Breast epithelium (tissue), 4 donors: ENCODE measurements at places on chromosomes 11 and 22.

- no peak overlapping the region for H3K4me3 ChIP-seq
- H3K36me3 ChIP-seq: no peaks in the 10 kb centered on the region
- H3K27me3 ChIP-seq: no peaks in the 10 kb centered on the region
- H3K4me1 ChIP-seq: no peaks in the 10 kb centered on the region
- H3K27ac ChIP-seq: no peak overlapping the region
- DNase-seq: no peak
These were observed 1219.6 kb downstream of the BRD1 start for GRCh38 chr22:48607901-48608662.

DNA sequence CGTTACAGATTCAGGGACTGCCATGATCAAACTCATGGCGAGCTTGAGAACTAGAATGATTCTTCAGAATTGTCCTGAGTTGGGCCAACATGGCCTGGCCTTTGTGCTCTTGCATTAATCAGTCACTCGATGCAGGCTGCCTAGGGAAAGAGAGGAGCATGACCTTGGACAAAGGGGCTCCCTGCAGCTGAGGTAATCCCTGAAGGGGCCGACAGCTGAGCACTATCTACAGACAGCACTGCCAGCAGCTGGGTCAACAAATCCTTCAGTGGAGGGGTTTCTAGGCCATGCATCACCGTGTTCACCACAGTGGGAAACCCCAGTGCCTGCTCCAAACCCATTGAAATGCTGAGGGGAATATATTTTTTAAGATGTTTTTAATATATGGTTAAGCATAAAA lies 159.5 kb upstream of the POU2AF2 start:
- H3K4me1 ChIP-seq: no peaks in the 10 kb centered on the region
- no peaks in the 10 kb centered on the region for H3K36me3 ChIP-seq
- no peaks in the 10 kb centered on the region for H3K27me3 ChIP-seq
- H3K27ac ChIP-seq: no peak overlapping the region
- H3K4me3 ChIP-seq: no peak overlapping the region

DNA sequence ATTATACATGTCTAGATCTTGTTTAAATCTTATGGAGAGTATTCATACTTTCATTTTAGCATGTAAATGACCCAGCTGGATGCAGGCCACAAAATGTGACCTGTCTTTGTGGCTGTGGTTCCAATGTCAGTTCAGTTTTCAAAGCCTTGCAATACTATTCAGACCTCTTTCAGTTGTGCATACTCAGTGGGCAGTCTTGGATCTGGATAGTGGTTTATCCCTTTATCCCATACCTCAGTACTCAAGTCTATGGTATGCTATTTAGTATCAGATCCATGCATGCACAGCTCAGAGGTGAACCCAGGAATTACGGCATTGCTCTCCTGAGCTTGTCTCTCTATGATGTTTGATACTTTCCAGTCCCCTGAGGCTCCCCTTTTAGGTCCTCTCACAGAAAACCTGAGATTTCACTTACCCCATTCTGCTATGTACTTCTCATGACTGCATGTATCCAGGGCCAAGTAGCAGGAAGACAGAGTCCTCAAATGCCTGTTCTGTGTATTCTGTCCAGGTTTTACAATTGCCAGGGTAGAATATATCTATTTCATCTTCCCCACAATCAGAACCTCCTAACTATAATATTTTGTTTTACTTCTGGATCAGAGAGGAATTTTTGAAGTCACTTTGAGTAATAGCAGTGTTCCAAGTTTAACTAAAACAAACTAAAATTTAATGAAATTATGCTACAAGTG lies 6.9 kb upstream of the P4HA3 start:
- no peaks in the 10 kb centered on the region for H3K36me3 ChIP-seq
- no peak for DNase-seq
- no peaks in the 10 kb centered on the region for H3K4me1 ChIP-seq
- no peak overlapping the region for H3K27ac ChIP-seq

DNA sequence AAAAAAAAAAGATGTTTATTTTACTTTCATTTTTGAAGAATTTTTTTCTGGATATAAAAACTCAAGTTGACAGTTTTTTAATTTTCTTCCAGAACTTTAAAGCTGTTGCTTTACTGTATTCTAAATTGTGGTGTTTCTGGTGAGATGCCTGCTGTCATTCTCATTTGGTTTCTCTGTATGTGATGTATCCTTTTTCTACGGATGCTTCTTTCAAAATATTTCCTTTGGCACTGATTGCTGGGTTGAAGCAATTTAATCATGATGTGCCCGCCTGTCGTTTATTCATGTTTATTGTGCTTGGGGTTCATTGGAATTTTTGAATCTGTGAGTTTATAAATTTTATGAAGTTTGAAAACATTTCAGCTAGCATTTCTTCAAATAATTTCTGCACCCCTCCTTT lies 29.4 kb upstream of the CTSD start:
- no peaks in the 10 kb centered on the region for H3K36me3 ChIP-seq
- H3K27me3 ChIP-seq: no peaks in the 10 kb centered on the region
- no peak for DNase-seq
- no peak overlapping the region for H3K4me3 ChIP-seq
- H3K4me1 ChIP-seq: no peaks in the 10 kb centered on the region

GRCh38 chr11:10892250-10892649 lies 34.4 kb upstream of the ZBED5 start:
- no peak overlapping the region for H3K4me3 ChIP-seq
- no peaks in the 10 kb centered on the region for H3K4me1 ChIP-seq
- no peak for DNase-seq
- no peak overlapping the region for H3K27ac ChIP-seq
- H3K36me3 ChIP-seq: no peaks in the 10 kb centered on the region
- no peaks in the 10 kb centered on the region for H3K27me3 ChIP-seq

GRCh38 chr11:27754035-27755017 lies 54.1 kb upstream of the BDNF start:
- H3K36me3 ChIP-seq: no peaks in the 10 kb centered on the region
- DNase-seq: no peak

DNA sequence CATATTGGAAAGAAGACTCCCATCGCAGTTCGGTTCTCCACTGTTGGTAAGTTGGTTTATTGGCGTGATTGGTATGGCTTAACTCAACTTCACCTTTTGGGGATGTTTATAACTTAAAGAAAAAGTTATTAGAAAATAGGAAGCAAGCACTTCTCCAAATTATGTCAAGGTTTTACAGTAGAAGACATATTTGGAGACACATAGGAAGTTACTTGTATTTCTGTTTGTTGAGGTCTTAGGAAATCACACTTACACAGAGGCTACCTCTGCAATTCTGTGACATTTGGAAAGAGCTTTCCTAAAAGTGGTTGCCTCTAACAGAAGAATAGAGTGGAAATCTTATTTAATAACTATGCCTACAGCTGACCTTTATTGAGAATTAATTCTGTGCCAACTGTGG lies 12.3 kb downstream of the CAT start:
- no peak for DNase-seq
- no peak overlapping the region for H3K4me3 ChIP-seq
- H3K4me1 ChIP-seq: no peaks in the 10 kb centered on the region
- peaks cover 6% of the 10 kb centered on the region for H3K36me3 ChIP-seq
- H3K27me3 ChIP-seq: no peaks in the 10 kb centered on the region
- H3K27ac ChIP-seq: no peak overlapping the region

DNA sequence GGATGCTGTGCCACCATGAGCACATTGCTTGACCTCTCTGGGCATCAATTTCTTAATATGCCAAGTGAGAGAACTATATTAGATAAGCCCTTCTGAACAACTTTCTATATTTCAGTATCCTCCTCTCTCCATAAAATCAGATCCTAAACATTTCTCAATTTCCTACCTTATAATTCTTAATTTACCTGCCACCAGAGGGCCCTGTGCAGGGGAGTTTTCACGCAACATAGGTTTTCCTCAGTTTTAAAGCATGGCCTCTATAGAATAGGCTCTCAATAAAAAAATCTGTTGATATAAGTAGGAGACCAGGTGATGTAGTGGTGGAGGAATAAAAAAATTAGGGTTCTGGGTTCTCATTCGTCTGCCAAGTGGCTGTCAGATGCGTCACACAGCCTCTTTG lies 83.7 kb upstream of the DBX1 start:
- H3K27ac ChIP-seq: no peak overlapping the region
- H3K4me3 ChIP-seq: no peak overlapping the region
- H3K36me3 ChIP-seq: no peaks in the 10 kb centered on the region
- H3K27me3 ChIP-seq: no peaks in the 10 kb centered on the region
- no peaks in the 10 kb centered on the region for H3K4me1 ChIP-seq
- no peak for DNase-seq

DNA sequence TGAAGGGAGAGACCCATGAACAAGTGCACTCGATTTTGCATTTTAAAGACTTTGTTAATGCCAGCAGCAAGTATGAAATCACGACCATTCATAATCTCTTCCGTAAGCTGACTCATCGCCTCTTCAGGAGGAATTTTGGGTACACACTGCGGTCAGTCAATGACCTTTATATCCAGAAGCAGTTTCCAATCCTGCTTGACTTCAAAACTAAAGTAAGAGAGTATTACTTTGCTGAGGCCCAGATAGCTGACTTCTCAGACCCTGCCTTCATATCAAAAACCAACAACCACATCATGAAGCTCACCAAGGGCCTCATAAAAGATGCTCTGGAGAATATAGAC lies 5.9 kb downstream of the SERPIND1 start:
- H3K36me3 ChIP-seq: no peaks in the 10 kb centered on the region
- no peak overlapping the region for H3K27ac ChIP-seq
- H3K27me3 ChIP-seq: no peaks in the 10 kb centered on the region
- H3K4me1 ChIP-seq: no peaks in the 10 kb centered on the region
- H3K4me3 ChIP-seq: no peak overlapping the region
- no peak for DNase-seq

DNA sequence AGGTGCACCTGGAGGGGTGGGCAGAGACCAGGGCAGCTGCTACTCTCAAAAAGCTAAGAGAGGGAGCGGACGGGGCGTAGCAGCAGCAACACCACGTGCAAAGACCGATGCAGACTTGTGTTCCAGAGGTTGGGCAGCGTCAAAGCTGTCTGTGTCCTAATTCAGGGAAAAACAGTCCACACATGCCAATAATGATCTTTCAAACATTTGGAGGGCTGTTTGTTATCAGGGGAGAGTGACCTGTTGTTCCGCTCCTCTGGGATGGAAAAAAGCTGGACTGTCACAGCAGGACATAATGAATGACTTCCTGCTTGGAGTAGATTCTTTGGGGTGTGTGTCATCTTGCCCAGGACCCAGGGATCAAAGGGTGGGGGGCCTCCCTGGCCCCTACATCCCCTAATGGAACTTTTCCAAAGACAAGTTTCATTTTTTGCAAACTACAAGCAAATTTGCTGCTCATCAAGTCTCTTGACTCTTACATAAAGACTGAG lies 6.2 kb upstream of the FBLN1 start:
- H3K4me1 ChIP-seq: no peaks in the 10 kb centered on the region
- H3K27me3 ChIP-seq: no peaks in the 10 kb centered on the region
- H3K4me3 ChIP-seq: no peak overlapping the region
- no peak for DNase-seq
- H3K27ac ChIP-seq: no peak overlapping the region

GRCh38 chr11:41660585-41660984 lies 201.1 kb upstream of the LRRC4C start:
- H3K4me3 ChIP-seq: no peak overlapping the region
- DNase-seq: no peak
- no peaks in the 10 kb centered on the region for H3K36me3 ChIP-seq
- H3K27me3 ChIP-seq: no peaks in the 10 kb centered on the region
- H3K4me1 ChIP-seq: no peaks in the 10 kb centered on the region
- no peak overlapping the region for H3K27ac ChIP-seq

DNA sequence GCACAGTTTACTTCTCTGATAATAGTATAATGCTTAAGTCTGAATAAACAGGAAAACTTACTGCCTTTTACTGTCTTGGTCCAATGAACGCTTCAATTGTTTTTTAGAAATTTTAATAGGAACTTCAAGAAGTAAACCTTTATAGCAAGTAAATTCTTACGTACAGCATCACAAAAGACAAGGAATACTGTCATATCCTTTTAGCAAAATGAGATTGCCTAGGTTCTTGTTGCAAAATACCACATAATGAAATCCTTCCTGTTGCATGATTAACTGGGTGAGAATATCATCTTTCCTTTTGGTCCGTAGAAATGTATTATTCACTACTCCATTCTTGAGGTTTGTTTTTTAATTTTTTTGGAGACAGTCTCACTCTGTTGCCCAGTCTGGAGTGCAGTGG lies 22.3 kb upstream of the HIKESHI start:
- H3K27ac ChIP-seq: no peak overlapping the region
- no peak overlapping the region for H3K4me3 ChIP-seq
- H3K36me3 ChIP-seq: no peaks in the 10 kb centered on the region
- H3K4me1 ChIP-seq: no peaks in the 10 kb centered on the region
- no peaks in the 10 kb centered on the region for H3K27me3 ChIP-seq

DNA sequence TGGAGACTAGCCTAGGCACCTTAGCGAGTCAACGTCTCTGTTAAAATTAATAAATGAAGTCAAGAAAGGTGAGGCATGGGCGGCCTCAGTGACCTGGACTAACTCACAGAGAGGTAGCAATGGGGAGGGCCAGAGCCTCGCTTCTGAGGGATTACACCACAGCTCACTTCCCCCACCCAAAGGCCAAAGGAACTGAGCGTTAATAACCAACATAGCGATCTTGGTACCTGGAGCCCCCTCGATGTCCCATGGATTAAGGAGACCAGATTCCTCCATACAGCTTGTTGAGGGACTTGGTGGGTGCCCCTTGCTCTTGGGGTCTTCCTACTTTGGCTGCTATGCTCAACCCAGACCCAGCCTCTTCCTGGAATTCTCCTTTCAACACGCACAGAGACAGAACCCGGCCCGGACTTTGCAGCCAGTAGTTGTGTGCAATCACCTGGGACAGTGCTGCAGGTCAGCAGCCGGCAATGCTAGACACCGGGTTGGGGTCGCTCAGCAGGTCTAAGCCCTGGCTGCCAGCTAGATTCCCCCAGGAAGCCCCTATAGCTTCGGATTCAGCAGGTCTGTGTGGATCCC lies 70.6 kb downstream of the BCR start:
- H3K27ac ChIP-seq: no peak overlapping the region
- no peaks in the 10 kb centered on the region for H3K27me3 ChIP-seq
- no peak overlapping the region for H3K4me3 ChIP-seq
- DNase-seq: no peak
- no peaks in the 10 kb centered on the region for H3K36me3 ChIP-seq

- H3K4me3 ChIP-seq: no peak overlapping the region
- H3K27ac ChIP-seq: no peak overlapping the region
- H3K4me1 ChIP-seq: no peaks in the 10 kb centered on the region
- no peak for DNase-seq
- H3K27me3 ChIP-seq: no peaks in the 10 kb centered on the region
These were observed 5.0 kb upstream of the PDE3B start for GRCh38 chr11:14638561-14638960.

DNA sequence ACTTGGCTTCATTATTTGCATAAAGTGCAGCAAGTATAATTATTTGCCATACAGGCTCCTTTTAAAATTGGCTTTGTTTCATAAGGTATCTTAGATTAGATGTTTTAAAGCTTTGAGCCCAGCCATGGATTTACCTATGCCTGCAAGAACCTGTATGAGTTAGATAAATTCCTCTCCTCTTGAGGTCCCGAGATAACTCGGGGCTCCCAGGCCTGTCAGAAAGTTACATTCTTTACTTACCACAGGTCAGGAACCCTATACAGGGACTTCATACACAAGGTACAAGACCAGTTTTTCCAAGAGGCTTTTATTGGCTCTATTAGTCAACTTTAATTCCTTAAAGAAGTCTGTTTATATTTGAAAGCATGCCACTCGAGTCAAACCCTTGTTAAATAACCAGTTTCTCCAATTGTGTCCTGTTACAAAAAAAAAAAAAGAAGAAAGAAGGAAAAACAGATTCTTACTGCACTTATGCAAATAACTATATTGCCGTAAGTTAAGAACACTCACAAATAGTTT lies 2.3 kb upstream of the C1QTNF6 start:
- H3K27ac ChIP-seq: no peak overlapping the region
- H3K4me3 ChIP-seq: no peak overlapping the region
- DNase-seq: no peak

GRCh38 chr11:64490562-64491216 lies 100.3 kb upstream of the SLC22A12 start:
- no peak for DNase-seq
- no peak overlapping the region for H3K4me3 ChIP-seq
- no peaks in the 10 kb centered on the region for H3K27me3 ChIP-seq
- no peaks in the 10 kb centered on the region for H3K4me1 ChIP-seq
- no peak overlapping the region for H3K27ac ChIP-seq
